ENCODE measurements at places on chromosomes 12 and 14.

GRCh38 chr12:2607881-2608607 is 186.7 kb upstream of the FKBP4 start:
- no peak for DNase-seq

DNA sequence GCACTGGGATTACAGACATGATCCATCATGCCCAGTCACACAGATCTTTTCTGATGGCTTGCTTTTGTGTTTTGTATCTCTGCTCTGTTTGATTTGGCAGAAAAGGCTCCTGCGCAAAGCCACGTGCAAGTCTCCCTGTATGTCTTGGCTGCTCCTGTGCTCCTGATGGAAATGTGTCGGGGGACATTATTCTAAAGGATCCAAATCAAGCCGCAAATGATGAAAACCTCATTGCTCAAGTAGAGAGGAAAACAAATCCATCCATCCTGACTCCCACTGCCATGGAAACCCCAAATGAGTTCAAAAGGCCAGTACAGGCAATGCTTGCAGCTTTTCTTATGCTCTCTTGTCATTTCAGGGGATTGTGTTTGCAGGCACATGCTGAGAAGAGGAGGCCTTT is 93.8 kb downstream of the NDUFA12 start:
- DNase-seq: no peak

GRCh38 chr12:51393676-51394545 is 2.7 kb upstream of the GALNT6 start:
- DNase-seq: peak; percentile 46

- DNase-seq: no peak
Measured at GRCh38 chr14:61179061-61179690, 102.0 kb downstream of the TMEM30B start.

DNA sequence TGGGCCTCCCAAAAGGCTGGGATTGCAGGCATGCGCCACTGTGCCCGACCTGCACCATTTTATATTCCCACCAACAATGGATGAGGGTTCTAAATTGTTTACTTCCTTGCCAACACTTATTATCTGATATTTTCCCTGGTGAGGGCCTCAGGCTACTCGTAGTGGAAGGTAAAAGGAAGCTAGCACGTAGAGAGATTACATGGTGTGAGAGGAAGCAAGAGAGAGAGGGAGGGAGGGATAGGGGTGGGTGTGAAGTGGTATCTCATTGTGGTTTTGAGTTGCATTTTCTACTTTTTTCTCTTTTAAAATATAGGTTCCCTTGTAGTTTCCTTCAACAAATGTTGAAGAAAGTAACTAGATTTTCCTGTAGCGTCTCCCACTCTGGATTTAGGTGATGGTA is 30.9 kb downstream of the MYO1H start:
- no peak for DNase-seq

- DNase-seq: no peak
Measured at GRCh38 chr14:64804754-64805260, 74.9 kb downstream of the SPTB start.

DNA sequence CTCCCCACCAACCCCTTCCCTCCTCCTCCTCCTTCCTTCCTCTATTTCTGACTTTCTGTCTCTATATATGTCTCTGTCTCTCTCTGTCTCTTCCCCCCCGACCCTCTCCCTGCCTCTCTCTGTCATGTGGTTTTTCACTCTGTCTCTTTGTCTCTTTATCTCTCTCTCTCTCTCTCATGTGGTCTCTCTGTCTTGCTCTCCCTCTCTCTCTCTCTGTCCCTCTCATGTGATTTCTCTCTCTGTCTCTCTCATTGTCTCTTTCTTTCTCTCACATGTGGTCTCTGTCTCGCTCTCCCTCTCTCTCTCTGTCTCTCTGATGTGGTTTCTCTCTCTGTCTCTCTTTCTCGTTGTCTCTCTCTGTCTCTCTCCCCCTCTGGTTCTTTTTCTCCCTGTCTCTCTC is 59.3 kb downstream of the PHETA1 start:
- no peak for DNase-seq

- DNase-seq: no peak
Measured at GRCh38 chr12:114371250-114371649, 34.7 kb downstream of the TBX5 start.

DNA sequence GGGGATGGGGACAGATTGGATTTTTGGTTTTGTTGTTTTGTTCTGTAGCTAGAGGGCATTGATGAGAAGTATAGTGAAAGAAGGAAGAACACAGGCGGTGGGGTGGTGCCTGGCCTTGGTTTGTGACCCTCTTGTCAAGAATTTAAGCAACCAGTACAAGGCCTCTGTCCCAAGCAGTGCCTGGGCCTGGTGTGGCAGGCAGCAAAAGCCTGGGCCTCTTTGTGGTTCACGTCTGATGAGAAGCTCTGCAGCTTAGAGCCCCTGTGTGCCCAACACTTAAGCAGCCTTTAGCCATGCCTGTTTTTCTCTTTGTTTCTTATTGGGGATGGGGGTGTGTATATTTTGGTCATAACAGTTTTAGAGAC is 98.0 kb downstream of the PPP2R5C start:
- no peak for DNase-seq

GRCh38 chr12:93127582-93128331 is 198.7 kb upstream of the EEA1 start:
- DNase-seq: no peak

- DNase-seq: no peak
Measured at GRCh38 chr14:99720941-99721791, 37.1 kb downstream of the CYP46A1 start.

DNA sequence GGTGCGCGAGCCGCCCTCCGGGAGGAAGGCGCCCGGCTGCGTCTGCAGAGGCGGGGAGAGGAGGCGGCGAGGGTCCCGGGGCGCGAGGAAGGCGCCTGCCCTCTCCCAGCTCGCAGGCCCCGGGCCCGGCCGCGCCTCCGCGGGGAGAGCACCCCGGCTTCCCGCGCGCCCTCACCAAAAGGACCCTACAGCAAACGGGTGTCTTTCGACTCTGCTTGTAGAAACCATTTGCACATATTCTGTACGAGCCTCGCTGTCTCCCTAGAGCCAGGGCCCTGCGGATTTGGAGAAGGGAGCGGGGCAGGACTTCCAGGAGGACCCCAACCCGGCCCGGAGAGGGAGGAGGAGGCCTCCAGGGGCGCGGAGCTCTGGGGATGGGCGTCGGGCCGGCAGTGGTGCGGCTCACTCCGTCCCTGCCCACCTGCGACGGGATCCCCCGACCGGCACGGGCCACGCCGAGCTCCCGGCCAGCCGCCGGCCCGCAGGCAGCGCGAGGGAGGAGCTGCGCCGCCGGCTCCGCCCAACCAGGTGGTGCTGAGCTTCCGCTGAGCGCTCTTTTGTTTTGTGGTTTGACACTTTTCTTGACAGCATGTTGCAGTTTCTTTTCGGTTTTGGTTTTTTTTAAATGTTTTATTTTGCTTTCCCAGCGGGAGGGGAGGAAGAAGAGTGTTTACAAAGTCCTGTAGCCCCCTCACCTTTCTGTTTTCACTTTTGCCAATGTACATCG is 103.3 kb upstream of the FKBP4 start:
- DNase-seq: peak; percentile 19

- no peak for DNase-seq
Measured at GRCh38 chr12:130480887-130481286, 143.2 kb downstream of the PIWIL1 start.

DNA sequence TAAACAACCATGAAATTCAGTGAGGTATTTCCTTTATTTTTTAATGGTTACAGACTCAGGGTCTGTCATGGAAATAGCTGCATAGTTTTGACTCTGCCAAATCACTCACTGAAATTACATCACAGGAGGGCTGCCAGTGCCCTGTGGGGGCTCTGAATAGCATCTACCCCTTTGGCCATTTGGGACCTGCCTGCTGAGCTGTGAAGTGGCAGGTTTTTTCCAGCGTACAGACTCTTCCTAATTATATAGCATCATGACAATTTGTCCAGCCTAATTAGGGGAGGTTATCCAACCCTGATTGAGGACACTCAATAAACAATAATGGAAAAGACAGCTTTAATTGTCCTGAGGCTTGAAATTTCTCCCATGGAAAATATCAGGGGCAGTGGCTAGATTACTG is 1.8 kb upstream of the COCH start:
- DNase-seq: no peak

DNA sequence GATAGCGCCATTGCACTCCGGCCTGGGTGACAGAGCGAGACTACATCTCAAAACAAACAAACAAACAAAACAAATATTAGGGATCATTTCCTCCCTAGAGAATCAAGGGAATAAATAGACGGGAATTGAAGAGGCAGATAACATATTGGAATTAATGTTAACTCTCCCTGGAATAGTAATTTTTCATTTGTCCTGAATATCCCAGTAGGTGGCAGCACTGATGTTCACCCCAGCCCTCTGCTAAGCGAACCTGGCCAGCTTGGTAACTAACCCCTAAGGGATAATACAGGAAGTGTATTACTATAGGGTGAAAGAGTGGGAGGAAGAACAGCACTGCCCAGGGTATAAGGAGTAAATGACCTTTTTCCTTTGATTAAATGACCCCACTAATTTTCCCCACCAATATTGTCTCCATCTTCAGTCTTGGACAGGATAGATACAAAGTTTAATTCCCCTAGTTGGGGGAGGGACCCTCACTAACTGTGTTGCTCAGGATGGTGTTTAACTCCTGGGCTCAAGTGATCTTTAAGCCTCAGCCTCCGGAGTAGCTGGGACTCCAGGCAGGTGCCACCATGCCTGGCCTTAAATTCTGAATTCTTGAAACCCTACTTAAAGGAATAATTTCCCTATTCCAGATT is 40.5 kb downstream of the SLC2A14 start:
- DNase-seq: peak; percentile 7

GRCh38 chr14:80494769-80495168 is 283.5 kb upstream of the DIO2 start:
- DNase-seq: no peak

DNA sequence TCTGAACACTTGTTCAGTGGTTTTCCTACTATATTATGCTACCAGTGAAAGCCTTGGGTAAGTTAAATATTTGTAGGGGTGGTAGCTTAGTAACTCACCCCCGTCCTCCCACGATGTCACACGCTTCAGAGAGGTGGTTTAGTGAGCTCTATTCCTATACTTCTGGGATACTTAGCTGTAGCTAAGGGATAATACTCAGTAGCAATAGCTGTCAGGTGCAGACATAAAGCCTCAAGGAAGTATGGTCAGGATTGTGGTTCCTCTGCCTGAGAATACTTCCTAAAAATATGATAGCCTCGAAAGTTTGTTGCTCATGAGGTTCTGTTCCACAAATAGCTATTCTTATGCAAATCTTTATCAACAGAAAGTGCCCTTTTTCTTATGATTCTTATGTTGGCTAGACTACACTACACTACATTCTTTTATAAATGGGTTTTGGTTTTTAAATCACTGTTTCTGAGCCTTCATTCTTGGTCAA is 11.9 kb downstream of the DLST start:
- DNase-seq: no peak

- no peak for DNase-seq
Measured at GRCh38 chr12:57844709-57845477, 1.6 kb downstream of the CTDSP2 start.

DNA sequence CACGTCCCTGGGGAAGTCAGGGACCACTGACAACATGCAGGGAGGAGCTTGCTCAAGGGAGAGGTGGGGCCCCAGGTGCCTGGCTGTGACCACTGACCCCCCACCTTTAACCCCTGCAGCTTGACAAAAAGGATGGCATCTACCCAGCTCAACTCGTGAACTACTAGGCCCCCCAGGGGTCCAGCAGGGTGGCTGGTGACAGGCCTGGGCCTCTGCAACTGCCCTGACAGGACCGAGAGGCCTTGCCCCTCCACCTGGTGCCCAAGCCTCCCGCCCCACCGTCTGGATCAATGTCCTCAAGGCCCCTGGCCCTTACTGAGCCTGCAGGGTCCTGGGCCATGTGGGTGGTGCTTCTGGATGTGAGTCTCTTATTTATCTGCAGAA is 26.3 kb downstream of the HIP1R start:
- DNase-seq: no peak

DNA sequence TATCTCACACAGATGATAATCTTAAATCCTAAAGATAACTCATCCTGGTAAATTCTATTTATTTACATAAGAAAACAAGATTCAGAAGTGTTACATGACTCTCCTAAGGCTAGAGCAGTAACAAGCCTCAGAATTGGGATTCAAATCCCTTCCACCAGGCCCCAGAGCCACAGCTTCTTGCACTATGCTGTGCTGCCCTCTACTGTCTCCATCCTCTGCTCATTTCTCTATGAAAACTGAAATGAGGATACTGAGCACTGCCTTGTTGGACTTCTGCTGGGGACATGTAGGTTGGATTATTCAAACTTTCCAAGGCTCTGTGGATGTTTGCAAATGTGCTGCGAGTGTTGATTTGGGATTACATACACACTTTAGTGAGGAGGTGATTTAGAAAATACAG is 23.5 kb upstream of the C12orf50 start:
- DNase-seq: no peak

- DNase-seq: no peak
Measured at GRCh38 chr14:57060276-57060955, 208.3 kb downstream of the EXOC5 start.

- no peak for DNase-seq
Measured at GRCh38 chr14:75515629-75515996, 6.7 kb upstream of the BATF start.

DNA sequence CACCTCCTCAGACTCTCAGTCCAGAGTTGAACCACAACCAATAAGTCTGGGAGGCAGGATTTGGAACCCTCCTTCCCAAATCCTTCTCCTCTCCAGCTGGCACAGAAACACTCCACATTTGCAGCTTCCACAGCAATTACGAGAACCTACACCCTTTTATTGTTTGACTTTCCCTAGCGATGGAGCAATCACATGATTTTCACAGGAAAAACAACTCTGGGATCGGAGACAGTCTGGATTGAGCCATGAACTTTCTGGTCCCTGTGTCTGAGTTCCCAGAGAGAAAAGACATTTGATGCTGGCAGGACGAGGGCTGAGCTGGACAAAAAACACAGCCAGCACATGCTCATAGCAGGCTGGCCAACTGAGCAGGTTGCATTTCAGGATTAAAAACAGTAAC is 49.0 kb upstream of the STON2 start:
- DNase-seq: no peak

DNA sequence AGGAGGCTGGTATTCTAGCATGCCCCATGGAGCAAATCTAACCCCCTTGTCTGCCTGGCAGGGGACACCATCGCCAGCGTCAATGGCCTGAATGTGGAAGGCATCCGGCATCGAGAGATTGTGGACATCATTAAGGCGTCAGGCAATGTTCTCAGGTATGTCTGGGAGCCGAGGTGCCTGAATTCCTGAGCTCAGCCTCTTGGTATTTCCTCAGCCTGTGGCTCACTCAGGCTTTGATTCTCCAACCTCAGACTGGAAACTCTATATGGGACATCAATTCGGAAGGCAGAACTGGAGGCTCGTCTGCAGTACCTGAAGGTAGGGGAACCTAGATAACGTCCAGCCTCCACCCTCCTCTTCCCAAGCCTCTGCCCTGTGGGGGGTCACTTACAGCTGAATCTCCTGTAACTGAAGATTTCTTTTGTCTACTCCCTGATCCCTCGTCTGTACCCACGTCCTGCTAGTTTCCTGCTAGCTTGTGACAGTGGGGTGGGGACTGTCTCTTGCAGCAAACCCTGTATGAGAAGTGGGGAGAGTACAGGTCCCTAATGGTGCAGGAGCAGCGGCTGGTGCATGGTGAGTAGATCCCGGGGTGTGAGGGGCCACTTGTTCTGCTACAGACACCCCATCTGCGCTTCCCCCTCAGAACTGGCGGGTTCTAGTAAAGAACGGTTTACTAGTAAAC is 7.0 kb downstream of the TAMALIN start:
- no peak for DNase-seq

GRCh38 chr12:121773011-121773777 is 20.3 kb downstream of the RHOF start:
- DNase-seq: peak; percentile 76

GRCh38 chr14:85528897-85529631 is 880 bp upstream of the FLRT2 start:
- no peak for DNase-seq

- DNase-seq: no peak
Measured at GRCh38 chr14:56846970-56847930, 37.0 kb upstream of the OTX2 start.

Data from activated CD4-positive, alpha-beta T cell treated with anti-CD3 and anti-CD28 coated beads, Interleukin-2, amount 50 U/mL, for 1 hour (primary cell).